Endodermal cell (in vitro differentiated cells): ENCODE measurements at places on chromosomes 2 and 18. TPM values are rescaled to one million over a fixed set of nuclear protein-coding genes. Genes with fewer than 3 reads are reported as not detected.

- no peaks in the 10 kb centered on the region for H3K4me1 ChIP-seq
Observed at GRCh38 chr18:23682472-23682871, 6.8 kb upstream of the LAMA3 start.

- H3K4me3 ChIP-seq, result no peak overlapping the region
- no peaks in the 10 kb centered on the region for H3K27me3 ChIP-seq
- no peak overlapping the region for H3K27ac ChIP-seq
- H3K4me1 ChIP-seq, result no peaks in the 10 kb centered on the region
Observed at GRCh38 chr2:59713577-59713976, 839.9 kb downstream of the BCL11A start.

- no peak overlapping the region for H3K27ac ChIP-seq
- DNase-seq, result no peak
- H3K27me3 ChIP-seq, result no peaks in the 10 kb centered on the region
- no peaks in the 10 kb centered on the region for H3K4me1 ChIP-seq
- no peak overlapping the region for H3K4me3 ChIP-seq
- H3K36me3 ChIP-seq, result no peaks in the 10 kb centered on the region
Observed at GRCh38 chr2:8028981-8029380, 652.9 kb upstream of the ID2 start.

DNA sequence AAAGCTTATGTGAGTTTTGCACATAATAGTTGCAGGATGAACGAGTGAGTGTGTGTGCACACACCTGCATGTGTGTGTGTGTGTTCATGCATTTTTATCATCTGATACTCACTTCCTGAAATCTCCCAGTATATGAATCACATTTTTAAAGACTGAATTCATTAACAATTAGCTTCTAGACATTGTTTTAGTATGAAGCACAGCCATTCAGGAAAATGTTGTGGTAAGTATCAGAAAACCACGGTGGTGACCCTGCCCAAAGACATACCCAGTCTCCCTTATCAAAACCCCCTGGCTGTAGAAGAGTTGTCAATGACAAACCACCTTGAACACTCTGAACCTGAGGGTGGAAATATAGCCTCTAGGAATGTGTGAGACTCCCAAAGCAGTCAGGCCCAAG lies 220.8 kb downstream of the ALK start:
- H3K27ac ChIP-seq, result no peak overlapping the region
- no peaks in the 10 kb centered on the region for H3K36me3 ChIP-seq
- no peak for DNase-seq
- no peaks in the 10 kb centered on the region for H3K4me1 ChIP-seq
- H3K27me3 ChIP-seq, result no peaks in the 10 kb centered on the region
- H3K4me3 ChIP-seq, result no peak overlapping the region

- DNase-seq, result no peak
- no peak overlapping the region for H3K27ac ChIP-seq
- H3K4me1 ChIP-seq, result no peaks in the 10 kb centered on the region
Observed at GRCh38 chr2:231866450-231866849, 59.7 kb downstream of the NPPC start.

GRCh38 chr18:58241026-58241679 lies 197.1 kb downstream of the NEDD4L start:
- peaks cover 2% of the 10 kb centered on the region for H3K4me1 ChIP-seq
- H3K27me3 ChIP-seq, result no peaks in the 10 kb centered on the region
- no peak for DNase-seq
- no peak overlapping the region for H3K27ac ChIP-seq

- H3K27me3 ChIP-seq, result no peaks in the 10 kb centered on the region
- no peaks in the 10 kb centered on the region for H3K36me3 ChIP-seq
- H3K4me3 ChIP-seq, result no peak overlapping the region
- DNase-seq, result no peak
Observed at GRCh38 chr2:158214431-158214830, 112.8 kb downstream of the UPP2 start.

GRCh38 chr18:36419188-36419899 lies 121.8 kb downstream of the FHOD3 start:
- H3K4me1 ChIP-seq, result no peaks in the 10 kb centered on the region
- DNase-seq, result no peak
- H3K27ac ChIP-seq, result no peak overlapping the region
- no peak overlapping the region for H3K4me3 ChIP-seq

- no peaks in the 10 kb centered on the region for H3K4me1 ChIP-seq
- peaks cover 44% of the 10 kb centered on the region for H3K27me3 ChIP-seq
- no peaks in the 10 kb centered on the region for H3K36me3 ChIP-seq
- DNase-seq, result no peak
- no peak overlapping the region for H3K27ac ChIP-seq
Observed at GRCh38 chr2:64763126-64763525, 109.4 kb upstream of the SERTAD2 start.

GRCh38 chr2:39492716-39493115 lies 55.6 kb upstream of the MAP4K3 start:
- H3K4me1 ChIP-seq, result no peaks in the 10 kb centered on the region
- H3K27me3 ChIP-seq, result no peaks in the 10 kb centered on the region
- no peak overlapping the region for H3K27ac ChIP-seq
- H3K4me3 ChIP-seq, result no peak overlapping the region
- DNase-seq, result no peak
- no peaks in the 10 kb centered on the region for H3K36me3 ChIP-seq

DNA sequence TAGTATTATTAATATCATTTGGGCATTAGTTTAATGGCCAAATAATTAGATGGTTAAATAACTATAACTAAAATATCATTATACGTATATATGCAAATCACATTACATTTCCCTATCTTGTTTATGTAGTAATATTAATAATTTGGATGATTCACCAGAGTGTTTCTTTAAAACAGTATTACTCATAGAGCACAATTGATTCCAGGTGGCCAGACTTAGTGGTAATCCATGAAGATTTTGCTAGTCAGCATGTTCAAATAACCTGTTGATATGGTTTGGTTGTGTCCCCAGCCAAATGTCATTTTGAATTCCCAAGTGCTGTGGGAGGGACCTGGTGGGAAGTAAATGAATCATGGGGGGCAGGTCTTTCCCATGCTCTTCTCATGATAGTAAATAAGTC lies 782.3 kb downstream of the LRP1B start:
- H3K4me1 ChIP-seq, result no peaks in the 10 kb centered on the region
- H3K36me3 ChIP-seq, result no peaks in the 10 kb centered on the region
- no peak overlapping the region for H3K27ac ChIP-seq
- no peaks in the 10 kb centered on the region for H3K27me3 ChIP-seq
- H3K4me3 ChIP-seq, result no peak overlapping the region

DNA sequence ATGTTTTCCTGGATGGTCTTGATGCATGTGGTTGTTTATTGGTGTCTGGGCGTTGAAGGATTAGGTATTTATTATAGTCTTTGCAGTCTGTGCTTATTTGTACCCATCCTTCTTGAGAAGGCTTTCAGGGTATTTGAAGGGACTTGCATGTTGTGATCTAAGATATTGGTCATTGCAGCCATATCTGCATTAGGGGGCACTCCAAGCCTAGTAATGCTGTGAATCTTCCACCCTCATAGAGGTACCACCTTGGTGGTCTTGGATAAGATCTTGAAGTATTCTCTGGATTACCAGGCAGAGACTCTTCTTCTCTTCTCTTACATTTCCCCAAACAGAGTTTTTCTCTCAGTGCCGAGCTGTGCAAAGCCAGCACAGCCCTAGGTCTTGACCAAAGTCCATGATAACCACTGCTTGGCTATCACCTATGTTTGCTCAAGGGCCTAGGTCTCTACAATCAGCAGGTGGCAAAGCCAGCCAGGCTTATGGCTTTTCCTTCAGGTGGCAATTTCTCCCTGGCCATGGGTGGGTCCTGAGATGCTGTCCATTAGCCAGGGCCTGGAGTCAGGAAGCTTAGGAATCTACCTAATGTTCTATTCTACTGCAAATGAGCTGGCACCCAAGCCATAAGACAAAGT lies 15.4 kb upstream of the PPP1R1C start:
- H3K4me3 ChIP-seq, result peak overlapping the region; percentile 11
- H3K27ac ChIP-seq, result no peak overlapping the region
- H3K36me3 ChIP-seq, result no peaks in the 10 kb centered on the region
- H3K27me3 ChIP-seq, result no peaks in the 10 kb centered on the region

DNA sequence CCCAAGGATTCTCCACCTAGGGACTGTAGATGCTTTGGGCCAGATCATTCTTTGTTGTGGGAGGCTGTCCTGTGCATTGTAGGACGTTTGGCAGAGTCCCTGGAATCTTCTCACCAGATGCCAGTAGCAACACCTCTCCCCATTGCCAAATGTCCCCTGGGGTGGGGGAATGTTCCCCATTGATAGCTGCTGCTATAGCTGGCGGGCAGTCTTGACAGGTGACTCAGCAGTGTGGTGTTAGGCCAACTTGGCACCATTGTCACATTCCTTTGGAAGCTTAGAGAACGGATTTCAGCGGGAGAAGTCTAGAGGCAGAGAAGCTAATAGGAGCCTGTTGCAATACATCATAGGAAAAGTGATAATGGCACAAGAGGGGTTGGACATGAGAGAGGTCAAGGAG lies 495.7 kb upstream of the SMIM21 start:
- no peak overlapping the region for H3K27ac ChIP-seq
- peaks cover 2% of the 10 kb centered on the region for H3K27me3 ChIP-seq
- DNase-seq, result peak; percentile 91
- no peaks in the 10 kb centered on the region for H3K4me1 ChIP-seq
- H3K4me3 ChIP-seq, result no peak overlapping the region

DNA sequence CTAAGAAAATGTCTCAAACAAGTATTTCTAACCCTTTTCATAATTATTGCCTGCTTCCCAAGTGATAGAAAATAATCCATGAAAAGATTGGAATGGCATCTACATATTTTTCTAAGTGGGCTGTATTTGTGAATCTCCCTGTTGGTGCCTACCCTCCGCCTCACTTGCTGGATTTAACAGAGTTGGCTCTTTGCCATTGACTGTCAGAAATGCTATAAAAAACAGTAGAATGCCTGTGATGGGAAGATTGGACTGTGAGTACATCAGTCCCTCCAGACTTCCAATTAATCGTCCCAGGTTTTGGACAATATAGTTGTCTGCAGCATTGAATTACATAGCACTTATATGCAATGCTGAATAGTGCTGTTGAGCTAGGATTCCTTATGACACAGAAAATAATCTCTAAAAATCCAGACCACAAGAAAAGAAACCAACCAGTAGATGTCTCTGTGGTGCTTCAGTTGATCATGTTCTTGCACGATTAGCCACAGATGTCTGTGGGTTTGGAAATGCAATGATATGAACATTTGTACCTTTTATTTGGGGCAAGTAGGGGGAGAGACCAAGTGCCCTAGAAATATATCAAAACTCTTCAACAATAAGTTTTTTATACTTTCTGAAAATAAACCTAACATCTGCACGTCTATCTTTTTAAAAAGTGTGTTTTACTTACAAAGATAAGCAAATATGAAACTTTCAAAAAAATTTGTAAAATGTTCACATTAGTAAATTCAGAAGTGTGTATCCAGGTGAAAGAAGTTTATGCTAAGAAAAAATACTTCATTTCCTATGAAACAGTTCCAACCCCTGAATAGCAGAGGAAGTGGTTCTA lies 88.5 kb downstream of the DYNAP start:
- no peak for DNase-seq
- no peak overlapping the region for H3K27ac ChIP-seq
- H3K27me3 ChIP-seq, result no peaks in the 10 kb centered on the region
- no peak overlapping the region for H3K4me3 ChIP-seq
- H3K4me1 ChIP-seq, result no peaks in the 10 kb centered on the region

DNA sequence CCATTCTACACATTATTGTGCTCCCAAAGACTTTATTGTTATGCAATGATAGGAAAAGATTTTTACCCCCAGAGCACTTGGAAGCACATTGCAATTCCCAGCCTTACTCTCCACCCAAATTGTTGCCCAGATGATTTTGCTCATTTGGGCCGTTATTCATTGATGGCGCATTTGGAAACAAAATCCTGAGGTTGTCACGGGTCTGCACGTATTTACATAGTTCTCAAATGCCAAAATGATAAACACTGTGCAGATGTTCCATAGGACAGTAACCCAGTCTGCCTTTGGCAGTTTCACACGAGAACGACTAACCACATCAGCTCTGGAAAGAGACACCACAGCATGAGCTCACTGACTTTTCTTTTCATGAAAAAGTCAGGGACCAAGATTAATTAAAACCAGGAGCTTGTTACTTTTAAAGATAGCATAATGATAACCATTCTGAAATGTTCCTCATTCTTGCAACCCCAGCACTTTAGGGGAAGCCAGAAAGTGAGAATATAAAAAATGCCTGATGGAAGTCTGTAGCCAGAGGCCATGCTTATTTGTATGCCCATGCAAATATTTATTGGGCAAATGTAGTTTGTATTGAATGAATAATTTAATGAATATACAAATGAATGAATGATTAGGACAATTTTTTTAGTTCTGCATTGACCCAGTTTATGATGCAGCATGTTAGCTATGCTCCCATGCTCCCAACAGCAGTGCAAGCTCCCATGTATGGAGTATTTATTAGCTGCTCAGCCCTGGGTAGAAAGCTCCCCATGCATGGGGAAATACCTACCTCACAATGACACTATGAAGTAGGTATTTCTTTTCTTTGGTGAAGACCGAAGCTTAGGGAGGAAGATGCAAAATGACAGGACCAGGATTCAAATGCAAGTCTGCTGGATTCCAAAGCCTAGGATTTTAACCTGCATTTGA lies 84.6 kb downstream of the MAIP1 start:
- H3K27ac ChIP-seq, result no peak overlapping the region
- H3K36me3 ChIP-seq, result no peaks in the 10 kb centered on the region
- H3K4me3 ChIP-seq, result no peak overlapping the region
- no peaks in the 10 kb centered on the region for H3K27me3 ChIP-seq

DNA sequence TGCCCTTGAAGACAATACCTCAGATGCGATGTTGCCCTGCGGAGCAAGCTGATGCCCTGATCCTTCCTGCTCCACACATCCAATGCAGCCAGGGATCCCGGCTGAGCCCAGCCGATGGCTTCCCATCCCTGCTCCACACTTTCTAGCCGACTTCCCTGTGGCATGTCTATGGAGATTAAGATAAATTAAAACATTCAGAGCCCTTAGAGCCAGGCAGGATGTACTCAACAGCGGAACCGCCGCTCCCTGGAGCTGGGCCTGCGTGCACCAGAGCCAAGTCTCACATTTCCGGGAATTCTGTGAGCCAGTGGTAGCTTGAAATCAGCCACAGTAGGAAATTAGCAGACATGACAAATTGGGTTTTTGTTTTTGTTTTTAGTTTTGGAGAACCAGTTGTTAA lies 620.6 kb downstream of the GALR1 start:
- no peak for DNase-seq
- H3K4me3 ChIP-seq, result no peak overlapping the region
- no peaks in the 10 kb centered on the region for H3K4me1 ChIP-seq

- no peaks in the 10 kb centered on the region for H3K27me3 ChIP-seq
- no peaks in the 10 kb centered on the region for H3K36me3 ChIP-seq
- H3K4me1 ChIP-seq, result no peaks in the 10 kb centered on the region
- H3K4me3 ChIP-seq, result no peak overlapping the region
- no peak for DNase-seq
Observed at GRCh38 chr18:78962098-78962497, 17.5 kb upstream of the SALL3 start.

The GKN2 gene
- not detected in 2 replicates for total RNA-seq

The CNGA3 gene
- total RNA-seq, result 0.16 and 0.33 TPM in 2 replicates

The SALL3 gene
- total RNA-seq, result 36.4 and 37.3 TPM in 2 replicates

The PAIP2B gene
- total RNA-seq, result 28.8 to 33.9 TPM (median 29.6 TPM) in 3 replicates

The DSG1 gene
- not detected in 2 replicates for total RNA-seq
